Peyer's patch (tissue), 4 donors: ENCODE measurements at places on chromosomes 1 and 21. TPM values are rescaled to one million over a fixed set of nuclear protein-coding genes. Genes with fewer than 3 reads are reported as not detected.

- H3K27ac ChIP-seq: no peak overlapping the region
- no peaks in the 10 kb centered on the region for H3K27me3 ChIP-seq
- DNase-seq: no peak
- H3K4me3 ChIP-seq: no peak overlapping the region
- no peaks in the 10 kb centered on the region for H3K4me1 ChIP-seq
Observed at GRCh38 chr1:101476541-101476940, 239.7 kb downstream of the S1PR1 start.

DNA sequence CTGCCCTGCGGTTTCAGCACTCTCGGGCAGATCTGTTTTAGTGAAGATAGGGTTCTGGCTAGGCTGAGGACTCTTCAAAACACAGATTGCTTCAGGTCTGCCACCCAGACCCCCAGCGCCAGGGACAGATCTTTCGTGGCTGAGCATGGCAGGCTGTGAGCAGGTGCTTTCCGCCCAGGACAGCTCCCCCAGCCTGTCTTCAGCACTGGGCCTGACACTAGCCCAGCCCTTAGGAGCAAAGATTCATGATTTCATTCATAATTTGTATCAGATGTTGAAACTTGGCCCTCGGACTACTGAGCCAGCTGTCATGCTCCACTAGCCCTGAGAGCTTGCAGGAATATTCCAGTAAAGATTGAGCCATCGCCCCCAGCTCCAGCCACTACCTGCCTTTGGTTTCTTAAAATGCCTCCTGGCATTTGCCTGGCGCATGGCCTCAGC lies 5.9 kb downstream of the ADPRS start:
- no peaks in the 10 kb centered on the region for H3K27me3 ChIP-seq
- no peaks in the 10 kb centered on the region for H3K36me3 ChIP-seq
- no peak for DNase-seq
- H3K27ac ChIP-seq: no peak overlapping the region

GRCh38 chr1:186960861-186961260 lies 132.1 kb downstream of the PLA2G4A start:
- no peaks in the 10 kb centered on the region for H3K4me1 ChIP-seq
- H3K4me3 ChIP-seq: no peak overlapping the region
- peaks cover 9% of the 10 kb centered on the region for H3K36me3 ChIP-seq
- DNase-seq: no peak
- H3K27me3 ChIP-seq: no peaks in the 10 kb centered on the region

DNA sequence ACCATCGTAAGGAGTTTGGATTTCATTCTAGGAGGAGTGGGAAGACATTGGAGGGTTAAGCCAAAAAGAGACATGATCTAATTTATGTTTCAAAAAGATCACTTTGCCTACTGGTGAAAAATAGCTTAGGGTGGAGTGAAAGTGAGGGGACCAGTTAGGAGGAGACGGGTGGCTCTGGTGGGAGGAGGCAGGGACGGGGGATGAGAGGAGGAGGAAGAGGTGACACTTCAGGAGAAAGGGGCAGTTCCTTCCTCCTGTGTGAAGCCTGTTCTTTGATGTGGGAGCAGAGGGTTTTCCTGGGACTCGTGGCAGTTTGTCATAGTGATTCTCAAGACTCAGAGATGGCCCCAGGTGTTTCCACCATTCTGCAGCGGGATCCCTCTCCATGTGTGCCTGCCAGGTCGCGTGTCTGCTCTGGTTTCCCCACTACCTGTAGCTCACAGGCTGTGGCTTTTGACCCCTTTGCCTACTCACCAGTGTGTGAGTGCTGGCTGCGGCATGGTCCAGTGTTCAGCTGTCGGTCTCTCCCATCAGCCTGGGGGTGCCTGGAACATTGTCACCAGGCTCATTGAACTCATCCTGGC lies 102.4 kb downstream of the CNIH3 start:
- no peak for DNase-seq
- no peak overlapping the region for H3K4me3 ChIP-seq
- no peaks in the 10 kb centered on the region for H3K4me1 ChIP-seq

DNA sequence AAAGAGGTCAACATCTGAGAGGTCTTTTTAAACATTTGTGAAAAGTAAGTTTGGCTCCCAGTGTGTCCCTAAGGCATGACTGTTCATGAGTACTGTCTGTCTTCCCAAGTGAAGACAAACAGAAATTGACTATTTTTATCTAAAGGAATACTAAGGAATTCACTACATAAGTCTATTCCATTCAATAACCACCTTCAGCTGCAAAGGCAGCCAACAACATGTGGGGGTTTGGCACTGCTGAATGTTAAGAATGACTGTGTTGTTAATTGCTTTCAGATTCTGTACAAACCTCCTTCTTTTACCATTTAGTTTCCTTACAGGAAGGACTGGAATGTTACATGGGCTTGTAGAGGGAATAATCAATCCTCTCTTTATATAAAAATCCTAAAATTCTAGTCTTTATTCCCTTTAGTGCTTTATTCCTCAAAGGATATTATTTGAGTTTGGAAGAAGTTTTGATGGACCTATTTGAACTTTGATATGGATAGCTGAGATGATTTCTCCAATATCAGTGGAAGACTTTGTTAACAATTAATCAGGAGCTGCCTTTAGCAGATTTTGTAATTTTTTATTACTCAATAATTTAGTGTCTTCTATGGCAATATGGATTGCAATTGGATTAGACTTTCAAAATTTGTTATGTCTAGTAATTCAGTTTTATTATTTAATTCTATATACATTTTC lies 201.7 kb upstream of the CHRM3 start:
- no peak for DNase-seq
- H3K36me3 ChIP-seq: no peaks in the 10 kb centered on the region
- H3K4me3 ChIP-seq: no peak overlapping the region
- H3K4me1 ChIP-seq: no peaks in the 10 kb centered on the region

- H3K4me1 ChIP-seq: no peaks in the 10 kb centered on the region
- no peak overlapping the region for H3K4me3 ChIP-seq
- no peaks in the 10 kb centered on the region for H3K36me3 ChIP-seq
- DNase-seq: no peak
- H3K27me3 ChIP-seq: no peaks in the 10 kb centered on the region
Observed at GRCh38 chr21:42626171-42626570, 27.2 kb upstream of the PDE9A start.

GRCh38 chr1:164977561-164977960 lies 379.0 kb downstream of the LMX1A start:
- no peak overlapping the region for H3K4me3 ChIP-seq
- no peaks in the 10 kb centered on the region for H3K36me3 ChIP-seq
- H3K4me1 ChIP-seq: no peaks in the 10 kb centered on the region
- no peaks in the 10 kb centered on the region for H3K27me3 ChIP-seq
- H3K27ac ChIP-seq: no peak overlapping the region

GRCh38 chr1:60065199-60065598 lies 8.4 kb downstream of the C1orf87 start:
- H3K36me3 ChIP-seq: no peaks in the 10 kb centered on the region
- no peaks in the 10 kb centered on the region for H3K27me3 ChIP-seq
- no peak overlapping the region for H3K4me3 ChIP-seq
- DNase-seq: no peak
- H3K27ac ChIP-seq: no peak overlapping the region

DNA sequence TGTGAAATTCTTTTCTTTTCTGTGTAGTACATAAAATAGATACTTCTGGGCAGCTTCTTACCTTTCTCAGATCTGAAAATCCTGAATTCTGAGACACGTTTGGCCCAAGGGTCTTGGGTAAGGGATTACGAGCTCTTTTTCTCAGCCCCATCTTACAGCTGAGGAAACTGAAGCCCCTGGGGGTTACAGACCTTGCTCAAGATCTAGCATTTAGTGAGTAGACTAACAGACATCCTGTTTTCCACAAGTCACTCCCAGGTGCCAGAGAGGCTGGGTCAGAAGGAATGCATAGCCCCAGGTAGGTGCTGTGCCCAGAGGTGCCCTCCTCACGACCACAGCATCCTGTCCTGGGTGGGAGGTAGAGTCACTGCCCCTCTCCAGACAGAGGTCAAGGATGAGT lies 13.2 kb upstream of the CREG1 start:
- no peaks in the 10 kb centered on the region for H3K4me1 ChIP-seq
- DNase-seq: no peak
- no peak overlapping the region for H3K27ac ChIP-seq
- no peak overlapping the region for H3K4me3 ChIP-seq
- H3K27me3 ChIP-seq: no peaks in the 10 kb centered on the region

- H3K27ac ChIP-seq: no peak overlapping the region
- H3K27me3 ChIP-seq: no peaks in the 10 kb centered on the region
- no peaks in the 10 kb centered on the region for H3K36me3 ChIP-seq
- H3K4me1 ChIP-seq: no peaks in the 10 kb centered on the region
- DNase-seq: no peak
Observed at GRCh38 chr1:213327017-213327667, 276.1 kb downstream of the RPS6KC1 start.

- H3K27me3 ChIP-seq: no peaks in the 10 kb centered on the region
- DNase-seq: no peak
- no peaks in the 10 kb centered on the region for H3K36me3 ChIP-seq
- no peak overlapping the region for H3K27ac ChIP-seq
- peaks cover 5% of the 10 kb centered on the region for H3K4me1 ChIP-seq
Observed at GRCh38 chr1:77562596-77563150, 119.8 kb downstream of the ZZZ3 start.

DNA sequence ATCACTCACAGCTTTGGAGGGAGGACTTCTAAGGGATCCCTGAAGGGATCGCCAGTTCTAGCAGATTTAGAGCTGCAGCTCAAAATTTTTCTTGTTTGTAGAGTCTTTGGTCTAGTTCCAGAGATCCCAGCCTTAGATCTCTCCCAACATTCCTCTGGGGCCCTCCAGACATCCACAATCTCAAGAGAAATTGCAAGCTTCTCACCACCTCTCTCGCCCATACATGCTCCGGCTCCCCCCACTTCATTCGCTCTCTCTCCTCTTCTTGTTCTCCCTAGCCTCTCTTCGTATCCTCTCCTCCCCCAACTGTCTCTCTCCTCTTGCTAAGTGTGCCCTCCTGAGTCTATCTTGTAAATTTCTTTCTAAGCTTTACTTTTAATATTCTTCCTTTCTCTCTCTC lies 15.1 kb upstream of the TUT4 start:
- no peak overlapping the region for H3K27ac ChIP-seq
- H3K36me3 ChIP-seq: no peaks in the 10 kb centered on the region

DNA sequence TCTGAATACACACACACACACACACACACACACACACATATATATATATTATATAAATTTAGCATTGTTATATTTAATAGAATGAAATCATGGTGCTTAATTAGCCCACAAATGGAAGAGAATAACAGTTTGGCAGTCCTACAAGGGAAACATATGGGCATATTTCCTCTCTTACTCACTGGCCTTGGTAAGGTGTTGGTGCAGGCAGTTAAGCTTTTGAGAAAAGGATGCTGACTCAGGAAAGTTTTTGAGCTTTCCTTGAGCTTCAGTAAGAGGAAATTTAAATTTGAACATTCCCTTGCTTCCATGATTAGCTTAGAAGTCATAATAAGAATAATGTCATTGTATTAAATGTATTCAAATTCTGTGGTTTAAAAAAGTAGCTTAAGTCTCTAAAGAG lies 37.0 kb upstream of the B3GALT5 start:
- H3K27me3 ChIP-seq: no peaks in the 10 kb centered on the region
- no peaks in the 10 kb centered on the region for H3K4me1 ChIP-seq
- no peak overlapping the region for H3K4me3 ChIP-seq
- no peak for DNase-seq

- H3K27me3 ChIP-seq: no peaks in the 10 kb centered on the region
- no peaks in the 10 kb centered on the region for H3K36me3 ChIP-seq
- DNase-seq: no peak
- no peaks in the 10 kb centered on the region for H3K4me1 ChIP-seq
- no peak overlapping the region for H3K4me3 ChIP-seq
- H3K27ac ChIP-seq: no peak overlapping the region
Observed at GRCh38 chr1:193278968-193279367, 92.6 kb upstream of the B3GALT2 start.

GRCh38 chr1:34359411-34359810 lies 182.7 kb downstream of the C1orf94 start:
- no peaks in the 10 kb centered on the region for H3K4me1 ChIP-seq
- H3K36me3 ChIP-seq: no peaks in the 10 kb centered on the region
- no peak for DNase-seq
- no peak overlapping the region for H3K4me3 ChIP-seq

GRCh38 chr1:65971547-65971946 lies 178.9 kb downstream of the PDE4B start:
- no peaks in the 10 kb centered on the region for H3K4me1 ChIP-seq
- no peaks in the 10 kb centered on the region for H3K27me3 ChIP-seq
- no peak for DNase-seq

GRCh38 chr1:9758559-9759121 lies 65.1 kb downstream of the CLSTN1 start:
- H3K36me3 ChIP-seq: peaks cover 23% of the 10 kb centered on the region
- H3K27ac ChIP-seq: no peak overlapping the region

- no peaks in the 10 kb centered on the region for H3K27me3 ChIP-seq
- peak overlapping the region; percentile 78 for H3K27ac ChIP-seq
- H3K4me3 ChIP-seq: no peak overlapping the region
- no peak for DNase-seq
Observed at GRCh38 chr1:160541622-160542302, 18.7 kb upstream of the SLAMF6 start.

GRCh38 chr1:58652651-58653184 lies 47.1 kb downstream of the MYSM1 start:
- H3K4me3 ChIP-seq: no peak overlapping the region
- no peaks in the 10 kb centered on the region for H3K4me1 ChIP-seq
- H3K36me3 ChIP-seq: no peaks in the 10 kb centered on the region
- no peak overlapping the region for H3K27ac ChIP-seq
- no peaks in the 10 kb centered on the region for H3K27me3 ChIP-seq
- DNase-seq: peak; percentile 73

DNA sequence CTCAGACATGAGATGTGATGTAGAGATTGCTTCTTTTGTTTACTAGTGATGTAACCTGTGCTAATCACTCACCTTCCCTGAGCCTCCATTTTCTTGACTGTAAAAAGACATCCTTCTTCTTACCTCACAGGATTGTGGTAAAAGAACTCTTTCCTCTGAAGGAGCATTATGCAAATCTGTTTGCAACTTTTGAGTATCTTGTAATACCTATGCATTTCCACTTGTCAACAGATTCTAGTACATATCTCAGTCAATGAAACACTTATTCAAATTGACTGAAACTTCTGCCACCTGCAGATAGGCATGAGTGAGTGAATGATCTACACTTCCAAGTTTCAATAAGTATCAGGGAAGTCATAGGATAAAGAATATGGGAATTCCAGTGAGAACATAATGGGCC lies 174.7 kb downstream of the HHIPL2 start:
- DNase-seq: no peak
- H3K27me3 ChIP-seq: no peaks in the 10 kb centered on the region
- no peak overlapping the region for H3K27ac ChIP-seq
- H3K4me3 ChIP-seq: no peak overlapping the region
- no peaks in the 10 kb centered on the region for H3K36me3 ChIP-seq
- no peaks in the 10 kb centered on the region for H3K4me1 ChIP-seq

Gene RORC
- 34.3 TPM for total RNA-seq

Gene LAMB3
- total RNA-seq: 9.1 TPM

Gene CRABP2
- total RNA-seq: not detected

Gene C1orf141
- not detected for total RNA-seq

Gene GBP3
- total RNA-seq: 103 TPM

Gene CYP4A22
- 0.47 TPM for total RNA-seq

Gene SLC25A34
- 73.7 TPM for total RNA-seq

Gene NHLH1
- total RNA-seq: 0.80 TPM

Gene WNT4
- 5.0 TPM for total RNA-seq

Gene NBPF10
- 1.2 TPM for total RNA-seq

Gene OR2L5
- total RNA-seq: not detected

Gene SERTAD4
- 1.7 TPM for total RNA-seq

Gene TGFBR3
- total RNA-seq: 53.5 TPM

Gene LAPTM5
- 24.7 TPM for total RNA-seq

Gene NRDC
- 55.2 TPM for total RNA-seq

Gene PRKACB
- total RNA-seq: 8.4 TPM
